ENCODE measurements at places on chromosomes 13 and 19.
A peak's percentile ranks its signal among the peaks of the same experiment; 100 is the strongest.

DNA sequence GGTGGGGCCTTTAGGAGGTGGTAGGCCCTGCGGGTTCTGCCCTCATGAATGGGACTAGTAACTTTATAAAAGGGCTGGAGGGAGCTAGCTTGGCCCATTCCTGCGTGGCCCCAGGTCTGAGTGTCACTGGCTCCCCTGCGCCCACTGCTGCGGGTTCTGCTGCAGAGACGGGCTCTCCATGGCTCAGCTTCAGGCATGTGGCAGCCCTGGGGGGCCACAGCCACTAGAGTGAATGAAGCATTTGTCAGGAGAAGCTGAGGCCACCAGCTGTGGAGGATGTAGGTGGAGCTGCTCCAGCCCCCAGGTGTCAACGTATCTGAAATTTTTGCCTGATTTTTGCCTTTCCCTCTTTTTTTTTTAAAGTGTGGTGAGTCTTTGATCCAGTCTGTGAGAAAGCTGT lies 119.1 kb downstream of the SOX1 start:
- DNase-seq, result no peak

- DNase-seq, result no peak
Observed at GRCh38 chr19:46859637-46860124, 1.1 kb upstream of the ARHGAP35 start.

- DNase-seq, result no peak
Observed at GRCh38 chr19:55014714-55015113, 23.4 kb downstream of the GP6 start.

DNA sequence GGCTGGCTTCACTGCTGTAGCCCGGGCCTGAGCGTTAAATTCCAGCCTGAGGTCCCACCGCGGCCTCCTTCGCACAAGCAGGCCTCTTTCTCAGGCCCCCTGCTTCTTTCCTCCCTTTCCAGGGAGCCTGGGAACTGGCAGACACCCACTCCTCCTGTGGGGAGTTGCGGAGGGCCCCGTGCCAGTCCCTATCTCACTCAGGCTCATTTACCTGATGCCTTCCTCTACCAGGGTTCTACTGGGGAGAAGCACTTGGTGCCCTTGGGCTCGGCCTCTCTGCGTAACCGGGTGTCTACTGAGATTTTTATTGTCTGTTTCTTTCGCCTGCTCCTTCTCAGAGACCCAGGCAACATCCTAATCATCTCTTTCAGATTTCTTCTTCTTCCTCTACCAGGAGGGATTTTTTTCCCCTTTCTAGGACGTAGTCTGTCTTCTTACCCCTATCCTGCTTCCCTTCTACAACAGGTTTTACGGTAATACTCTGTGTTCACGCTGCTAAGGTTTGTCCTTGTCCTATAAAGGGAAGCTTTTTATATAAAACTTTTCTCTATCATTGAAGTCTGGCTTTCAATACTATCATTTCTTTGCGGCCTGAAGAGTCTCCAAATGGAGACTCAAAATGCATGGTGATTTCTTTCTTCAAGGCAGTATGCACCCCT lies 135.4 kb upstream of the GPR12 start:
- DNase-seq, result no peak

- no peak for DNase-seq
Observed at GRCh38 chr19:41569481-41570150, 6.3 kb upstream of the CEACAM21 start.

GRCh38 chr13:106593132-106593531 lies 25.2 kb upstream of the ARGLU1 start:
- DNase-seq, result no peak

- DNase-seq, result no peak
Observed at GRCh38 chr13:51495316-51495715, 42.5 kb upstream of the INTS6 start.

- DNase-seq, result no peak
Observed at GRCh38 chr13:43397111-43397510, 373.7 kb downstream of the DNAJC15 start.

DNA sequence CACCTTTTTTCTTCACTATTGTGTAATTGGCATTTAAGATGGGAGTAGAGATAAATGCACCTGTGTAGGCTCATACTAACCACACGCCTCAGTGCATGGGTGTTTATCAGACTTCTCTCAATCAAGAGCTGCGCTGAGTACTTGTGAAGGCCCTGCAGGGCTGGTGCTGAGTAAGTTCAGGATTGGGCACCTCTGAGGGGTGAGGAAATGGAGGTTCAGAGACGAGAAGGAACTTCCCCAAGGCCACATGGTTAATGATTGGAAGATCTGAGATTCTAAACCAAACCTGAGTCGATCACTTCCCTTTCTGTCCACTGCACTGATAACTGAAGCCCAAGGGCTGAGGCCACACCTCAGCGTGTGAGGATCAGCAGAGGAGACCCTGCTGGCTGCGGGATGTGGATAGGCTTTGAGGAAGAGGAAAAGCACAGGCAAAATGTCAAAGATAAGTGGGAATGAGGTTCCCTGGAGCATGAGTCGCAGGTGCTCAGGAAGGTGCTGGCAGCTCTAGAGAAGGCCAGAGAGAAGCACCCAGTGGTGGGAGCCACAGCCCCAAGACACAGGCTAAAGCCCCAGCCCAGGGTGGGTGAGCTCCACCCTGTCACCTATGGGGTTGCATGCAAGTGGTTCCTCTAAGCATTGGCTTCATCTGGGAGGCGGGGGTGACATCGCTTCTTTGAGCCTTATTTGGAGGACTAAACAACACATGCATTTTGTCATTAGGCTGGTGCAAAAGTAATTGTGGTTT lies 32.3 kb upstream of the GJB6 start:
- DNase-seq, result no peak

GRCh38 chr19:3665681-3666544 lies 34.4 kb downstream of the PIP5K1C start:
- peak; percentile 71 for DNase-seq

DNA sequence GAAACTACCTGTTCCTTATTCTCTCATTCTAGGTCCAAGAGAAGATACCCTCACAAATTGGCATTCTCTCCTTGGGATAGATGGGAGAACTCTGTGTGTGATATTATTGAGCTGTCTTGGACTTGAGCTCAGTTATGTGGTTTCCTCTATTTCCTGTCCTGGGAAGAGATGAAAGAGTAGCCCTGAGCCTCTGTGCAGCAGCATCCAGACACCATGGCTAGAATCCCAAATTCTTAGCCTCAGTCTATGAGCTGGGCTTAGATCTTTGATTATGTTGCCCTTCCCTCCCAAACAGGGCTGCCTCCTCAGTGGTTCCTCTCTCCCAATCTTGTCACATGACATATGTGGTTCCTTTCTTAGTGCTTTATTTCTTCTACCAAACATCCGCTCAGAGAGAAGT lies 290.7 kb downstream of the SPRY2 start:
- no peak for DNase-seq

DNA sequence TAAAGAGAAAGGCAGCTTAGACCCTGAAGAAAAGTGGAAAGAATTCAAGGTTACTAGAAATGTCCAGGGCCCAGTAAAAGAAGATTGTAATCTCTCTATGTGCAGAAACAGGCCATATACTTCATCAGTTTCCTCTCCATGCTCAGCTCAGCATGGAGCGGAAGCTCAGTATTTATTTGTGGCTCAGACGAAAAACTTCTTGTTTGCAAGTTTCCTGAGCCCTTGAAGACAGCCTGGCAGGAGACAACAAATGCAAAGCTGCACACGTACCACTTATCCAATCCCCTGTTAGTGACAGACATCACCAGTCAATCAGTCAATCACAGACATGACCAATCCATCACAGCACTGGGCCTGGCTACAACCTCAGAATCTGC lies 8.1 kb upstream of the KLF2 start:
- DNase-seq, result no peak

DNA sequence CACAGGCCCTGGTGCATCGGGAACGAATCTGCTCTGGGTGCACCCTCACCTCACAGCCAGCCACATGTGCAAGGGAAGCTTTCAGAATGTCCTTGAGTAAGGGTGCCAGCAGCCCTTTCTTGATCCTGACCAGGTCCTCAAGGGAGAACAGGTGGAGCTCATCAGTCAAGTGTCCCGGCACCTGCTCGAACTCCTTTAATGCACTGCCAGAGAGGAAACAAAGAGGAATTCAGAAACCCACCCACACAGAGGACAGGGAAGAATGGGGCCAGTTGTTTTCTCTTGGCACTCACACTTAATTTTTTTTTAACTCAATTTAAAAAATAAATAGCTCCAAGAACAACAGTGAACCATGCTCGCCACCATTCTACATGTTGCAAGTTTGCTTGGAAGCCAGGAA lies 41.7 kb downstream of the RUBCNL start:
- DNase-seq, result no peak

GRCh38 chr19:39946532-39946931 lies 12.1 kb upstream of the FCGBP start:
- no peak for DNase-seq

GRCh38 chr19:31943191-31943661 lies 402.2 kb upstream of the ZNF507 start:
- DNase-seq, result no peak

DNA sequence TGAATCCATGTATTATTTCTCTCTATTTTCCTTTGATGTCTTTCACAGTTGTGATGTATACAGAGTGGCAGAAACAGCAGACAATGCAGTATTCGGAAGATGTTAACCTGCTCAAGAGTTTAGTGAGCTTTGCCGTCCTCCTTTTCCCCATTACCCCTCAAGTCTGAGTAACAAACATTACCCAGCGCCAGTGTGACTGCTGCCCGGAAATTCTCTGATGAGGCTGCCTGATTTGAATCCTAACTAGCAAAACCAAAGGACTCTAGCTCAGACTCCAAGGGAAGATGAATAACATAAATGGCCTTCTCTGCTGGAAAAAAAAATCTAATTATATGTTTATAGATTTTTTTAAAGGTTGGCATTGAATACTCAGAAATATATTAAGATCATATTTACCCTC lies 247.3 kb upstream of the SOX21 start:
- no peak for DNase-seq

DNA sequence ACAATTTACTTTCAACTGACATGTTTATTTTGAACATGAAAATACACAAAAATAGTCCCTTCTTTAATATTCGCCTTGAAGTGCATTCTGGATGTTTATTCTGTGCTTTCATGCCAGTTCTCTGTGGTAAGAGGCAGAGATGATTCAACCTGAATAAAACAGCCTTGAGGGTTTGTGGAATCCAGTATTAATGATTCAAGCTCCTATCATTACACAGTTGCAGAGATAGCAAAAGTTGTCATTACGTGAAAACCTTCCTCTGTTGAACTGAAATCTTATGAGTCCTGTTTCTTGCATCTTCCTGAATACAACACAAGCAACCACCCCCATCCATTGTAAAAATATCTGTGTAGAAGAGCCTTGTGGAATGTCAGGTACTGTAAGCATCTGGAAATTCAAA lies 142.3 kb upstream of the HTR2A start:
- no peak for DNase-seq

DNA sequence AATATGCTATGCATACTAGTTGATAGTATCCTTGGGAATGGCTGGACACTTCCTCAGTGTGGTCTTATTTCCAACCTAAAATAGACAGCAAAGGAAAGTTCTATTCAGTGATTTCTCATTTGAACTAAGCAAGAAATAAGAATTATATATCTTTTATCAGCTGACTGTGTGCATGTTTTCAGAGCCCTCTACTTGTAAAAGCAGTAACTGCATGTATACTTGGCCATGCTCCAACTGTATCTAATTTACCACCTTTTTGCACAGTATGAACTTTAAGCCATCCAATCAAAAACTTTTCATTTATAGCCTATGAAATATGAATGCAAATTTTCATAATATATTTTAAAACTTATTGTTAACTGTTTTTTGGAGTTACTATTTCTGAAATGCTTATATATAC lies 136.4 kb upstream of the PCDH9 start:
- no peak for DNase-seq

DNA sequence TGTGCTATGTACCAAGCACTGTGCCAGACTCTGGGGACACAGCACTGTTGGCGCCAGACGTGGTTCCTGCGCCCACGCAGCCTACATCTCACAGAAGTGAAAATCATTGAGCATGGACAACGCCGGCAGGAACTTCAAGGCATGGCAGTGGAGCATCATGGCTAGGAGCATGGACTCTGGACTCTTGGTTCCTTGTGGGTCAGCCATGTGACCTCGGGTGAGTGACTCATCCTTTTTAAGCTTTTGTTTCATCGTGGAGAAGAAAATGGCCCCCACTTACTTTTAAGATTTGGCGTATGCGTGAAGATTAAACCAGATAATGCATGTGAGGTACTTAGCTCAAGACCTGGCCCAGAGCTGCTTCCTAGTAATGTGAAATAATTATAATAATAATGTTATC lies 988.5 kb downstream of the UQCRFS1 start:
- DNase-seq, result no peak

- no peak for DNase-seq
Observed at GRCh38 chr13:33307843-33308242, 22.3 kb upstream of the STARD13 start.

DNA sequence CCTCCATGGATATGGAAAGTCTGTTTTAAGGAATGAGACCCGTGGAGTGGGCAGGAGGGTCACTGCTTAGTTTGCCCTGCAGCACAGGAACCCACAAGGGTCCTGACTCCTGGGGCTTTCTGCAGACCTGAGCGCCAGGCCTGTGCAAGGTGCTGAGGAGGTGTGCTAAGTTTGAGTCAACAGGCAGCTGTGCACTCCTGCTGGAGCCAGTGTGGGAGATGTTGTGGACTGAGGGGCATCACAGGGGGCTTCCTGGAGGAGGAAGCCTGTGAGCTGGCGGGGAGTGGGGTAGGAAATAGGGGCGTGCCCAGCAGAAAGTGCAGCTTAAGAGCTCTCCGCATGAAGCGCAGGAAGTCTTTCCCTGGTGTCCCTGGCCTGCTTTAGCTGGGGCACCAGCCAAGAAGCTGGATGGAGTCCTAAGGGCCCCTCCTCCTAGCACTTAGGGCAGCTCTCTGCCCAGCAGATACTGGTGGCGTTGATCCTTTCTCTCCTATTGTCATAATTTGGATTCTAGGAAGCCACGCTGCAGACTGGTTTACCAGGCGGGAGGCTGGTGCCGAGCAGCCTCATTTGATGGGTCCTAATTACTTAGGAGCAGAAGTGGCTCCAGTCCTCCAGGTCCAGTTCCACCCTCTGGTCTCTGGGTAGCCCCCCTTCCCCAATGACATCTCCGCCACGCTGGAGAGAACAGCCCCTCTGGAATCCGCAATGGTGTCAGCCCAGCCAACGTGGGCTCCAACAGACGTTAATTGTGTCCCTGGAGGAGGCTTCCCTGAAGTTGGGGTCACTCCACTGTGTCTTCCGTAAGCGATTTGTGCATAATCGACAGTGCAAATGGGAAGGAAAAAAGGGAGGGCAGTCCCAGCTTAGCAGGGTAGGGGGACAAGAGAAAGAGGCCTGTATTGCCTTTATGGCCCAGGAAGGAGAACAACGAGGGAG lies 309.2 kb downstream of the ZNF536 start:
- no peak for DNase-seq

DNA sequence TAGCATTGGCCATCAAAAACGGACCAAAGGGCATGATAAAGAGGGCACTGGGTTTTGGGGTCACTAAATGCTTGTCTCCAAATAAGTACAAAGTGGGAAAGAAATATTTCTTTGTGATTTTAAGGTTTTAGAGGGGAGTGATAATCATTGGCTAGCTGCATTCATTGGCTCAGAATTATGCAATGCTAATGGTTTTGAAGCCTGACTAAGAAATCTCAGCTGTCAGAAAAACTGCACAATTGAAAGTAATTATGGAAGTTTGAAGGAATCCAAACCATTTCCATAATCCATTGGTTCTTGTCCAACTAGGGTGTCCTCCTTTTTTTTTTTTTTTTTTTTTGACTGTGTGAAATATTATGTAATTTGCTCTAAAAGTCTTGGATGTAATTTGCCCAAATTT lies 88.2 kb upstream of the ARGLU1 start:
- no peak for DNase-seq

- DNase-seq, result peak; percentile 43
Observed at GRCh38 chr19:29831041-29831548, 19.3 kb downstream of the CCNE1 start.
